ENCODE measurements at places on chromosomes 13 and 19. TPM values are rescaled to one million over a fixed set of nuclear protein-coding genes. Genes with fewer than 3 reads are reported as not detected.

GRCh38 chr13:83895994-83896580 lies 13.8 kb upstream of the SLITRK1 start:
- DNase-seq = no peak

DNA sequence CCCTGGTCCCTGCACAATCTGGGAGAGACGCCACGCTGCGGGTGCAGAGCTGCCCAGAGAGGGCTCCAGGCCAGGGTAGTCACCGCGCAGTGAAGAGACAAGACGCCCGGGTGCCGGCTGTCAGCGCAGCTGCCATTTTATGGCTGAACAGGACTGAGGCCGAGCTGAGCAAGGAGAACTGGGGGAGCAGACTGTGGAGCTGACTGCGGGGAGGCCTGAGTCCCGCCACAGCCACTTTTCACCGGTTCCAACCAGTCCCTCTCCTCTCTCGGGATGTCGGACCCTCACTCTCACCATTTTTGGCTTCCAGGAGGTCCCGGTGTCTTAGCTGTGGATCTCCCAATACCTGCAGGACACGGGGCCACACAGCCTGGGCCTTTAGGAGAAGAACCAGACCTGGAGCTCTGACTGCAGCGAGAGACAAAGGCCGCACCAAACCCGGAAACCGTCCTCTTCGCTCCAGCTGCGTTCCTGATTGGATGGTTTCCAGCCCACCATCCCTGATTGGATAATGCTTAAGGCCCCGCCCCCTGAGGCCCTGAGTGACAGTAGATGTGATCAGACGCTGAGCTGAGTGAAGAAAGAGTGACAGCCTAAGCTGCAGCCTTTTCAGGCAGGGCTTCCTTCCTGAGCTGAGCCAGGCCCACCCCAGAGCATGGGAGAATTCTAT lies at the start of gene ZNF626:
TSS of gene ZNF626 (minus strand) at position 422 of the 670 bp plus-strand sequence. CDS start at position 297, 125 bp downstream.
- peak; percentile 92 for DNase-seq

DNA sequence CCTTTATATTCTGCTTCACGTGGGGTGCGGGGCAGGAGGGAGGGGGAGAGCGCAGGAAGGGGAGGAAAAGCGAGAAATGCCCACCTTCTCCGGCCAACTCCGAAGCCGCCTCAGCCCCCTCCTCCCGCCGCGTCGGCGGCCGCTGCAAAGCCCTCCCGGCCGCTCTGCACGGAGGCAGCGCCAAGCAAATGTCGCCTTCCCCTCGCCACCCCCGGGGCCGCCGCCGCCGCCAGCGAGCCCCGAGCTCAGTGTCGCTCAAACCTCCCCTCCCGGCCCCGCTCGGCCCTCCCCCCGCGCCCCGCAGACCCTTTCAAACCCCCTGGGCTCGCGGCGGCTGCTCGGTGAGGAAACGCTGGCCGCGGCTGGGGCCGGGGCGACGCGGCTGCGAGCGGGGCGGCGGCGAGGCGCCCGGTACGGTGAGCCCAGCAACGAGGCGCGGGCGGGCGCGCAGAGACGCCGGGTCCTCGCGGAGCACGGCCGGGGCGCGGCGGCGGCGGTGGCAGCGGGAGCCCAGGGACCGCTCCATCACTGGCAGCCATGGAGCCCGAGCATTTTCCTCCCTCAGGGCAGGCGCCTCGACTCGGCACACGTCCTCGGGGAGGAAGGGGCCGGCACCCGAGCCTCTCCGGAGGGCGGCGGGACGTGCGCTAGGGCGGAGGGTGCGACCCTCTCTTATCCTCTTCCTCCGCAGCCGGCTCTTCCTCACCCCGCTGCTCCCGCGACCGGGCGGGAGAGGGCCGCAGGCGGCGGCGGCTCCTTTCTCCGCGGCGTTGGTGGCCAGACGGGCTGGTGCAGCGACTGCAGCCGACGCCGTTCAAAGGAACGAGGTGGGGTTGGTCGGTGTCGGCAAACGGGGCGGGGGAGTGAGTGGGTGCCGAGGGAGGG lies 463 bp upstream of the TSC22D1 start:
- no peak for DNase-seq

- DNase-seq = no peak
Observed at GRCh38 chr19:50272263-50272897, 56.8 kb downstream of the KCNC3 start.

DNA sequence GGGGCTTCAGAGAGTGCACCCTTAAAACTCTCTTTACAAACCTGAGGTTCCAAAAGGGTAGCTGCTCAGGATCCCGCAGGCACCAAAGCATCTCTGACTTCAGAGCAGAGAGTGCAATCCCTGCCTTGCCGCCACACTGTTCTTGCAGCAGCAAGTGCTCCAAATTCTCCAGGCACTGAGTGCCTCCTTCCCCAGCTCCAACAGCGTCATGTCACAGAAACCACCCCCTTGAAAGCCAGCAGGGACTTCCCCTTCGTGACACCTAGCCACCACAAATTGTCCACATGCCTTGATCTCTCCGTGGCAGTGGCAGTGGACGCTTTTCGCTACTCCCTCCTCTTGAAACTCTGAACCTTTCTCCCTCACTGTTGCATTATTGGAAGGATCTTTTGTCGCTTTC lies 39.9 kb downstream of the MBNL2 start:
- no peak for DNase-seq

- DNase-seq = no peak
Observed at GRCh38 chr13:101838323-101838722, 385.8 kb downstream of the ITGBL1 start.

The ZNF304 gene
- 3.0 TPM for total RNA-seq

The RASGRP4 gene
- 1.8 TPM for total RNA-seq

The CASP14 gene
- total RNA-seq = not detected

The DHX34 gene
- total RNA-seq = 8.5 TPM

The BRSK1 gene
- total RNA-seq = 0.95 TPM

Measured in left colon (tissue), 2 donors.